ENCODE measurements at places on chromosomes 1 and 21. TPM values are rescaled to one million over a fixed set of nuclear protein-coding genes. Genes with fewer than 3 reads are reported as not detected.

- no peak for DNase-seq
Observed at GRCh38 chr21:29697555-29698193, 242.1 kb downstream of the GRIK1 start.

OR14K1 gene
- not detected for polyA plus RNA-seq

DNA sequence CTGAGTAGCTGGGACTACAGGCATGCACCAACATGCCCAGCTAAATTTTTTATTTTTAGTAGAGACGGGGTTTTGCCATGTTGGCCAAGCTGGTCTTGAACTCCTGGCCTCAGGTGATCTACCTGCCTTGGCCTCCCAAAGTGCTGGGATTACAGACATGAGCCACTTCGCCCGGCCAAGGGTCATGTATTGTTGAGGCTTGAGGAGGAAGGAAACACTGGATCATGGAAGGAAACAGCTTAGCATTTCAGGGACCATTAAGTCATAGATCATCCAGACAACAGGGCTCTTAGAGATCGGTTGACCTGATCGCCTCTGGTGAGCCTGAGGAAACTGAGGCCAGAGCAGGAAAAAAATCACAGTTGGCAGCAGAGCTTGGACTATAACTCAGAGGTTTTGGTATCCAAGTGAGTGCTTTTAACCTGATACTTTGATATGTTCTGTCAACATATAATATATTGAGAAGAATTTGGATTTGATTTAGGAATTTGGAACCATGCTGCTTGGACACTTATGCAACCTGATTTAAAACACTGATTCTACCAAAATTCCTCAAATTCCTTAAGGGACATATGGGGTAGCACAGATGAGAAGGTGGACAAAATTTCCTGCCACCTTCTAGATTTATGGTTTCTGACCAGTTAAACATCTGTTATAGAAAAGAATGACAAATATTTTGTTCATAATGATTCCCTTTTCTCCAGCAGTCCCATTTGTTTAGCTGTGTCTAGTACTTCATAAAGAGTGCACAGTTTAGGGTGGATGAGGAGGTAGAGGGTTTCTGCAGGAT, 13.1 kb upstream of the BMP8A start:
- DNase-seq, result no peak

DNA sequence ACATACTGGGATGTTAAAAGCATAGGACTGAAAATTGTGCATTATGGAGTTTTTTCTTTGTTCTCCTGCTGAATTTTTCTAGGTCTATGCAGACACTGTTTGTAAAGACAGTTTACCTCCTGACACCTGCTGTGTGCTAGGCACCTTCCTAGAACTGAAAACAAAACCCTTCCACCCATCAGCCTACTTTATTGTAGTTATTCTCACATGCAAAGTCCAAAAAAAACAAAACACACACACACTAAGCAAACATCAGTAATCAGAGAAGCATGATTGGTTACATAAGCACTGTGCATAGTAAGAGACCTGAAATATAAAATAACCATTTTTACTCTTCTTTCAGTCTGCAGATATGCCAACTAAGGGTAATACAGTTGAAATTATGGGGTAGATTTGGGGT, 195.1 kb downstream of the CRB1 start:
- DNase-seq, result no peak

RBP7 gene
- polyA plus RNA-seq, result 2.7 TPM

SYT2 gene
- polyA plus RNA-seq, result 3.3 TPM

DNA sequence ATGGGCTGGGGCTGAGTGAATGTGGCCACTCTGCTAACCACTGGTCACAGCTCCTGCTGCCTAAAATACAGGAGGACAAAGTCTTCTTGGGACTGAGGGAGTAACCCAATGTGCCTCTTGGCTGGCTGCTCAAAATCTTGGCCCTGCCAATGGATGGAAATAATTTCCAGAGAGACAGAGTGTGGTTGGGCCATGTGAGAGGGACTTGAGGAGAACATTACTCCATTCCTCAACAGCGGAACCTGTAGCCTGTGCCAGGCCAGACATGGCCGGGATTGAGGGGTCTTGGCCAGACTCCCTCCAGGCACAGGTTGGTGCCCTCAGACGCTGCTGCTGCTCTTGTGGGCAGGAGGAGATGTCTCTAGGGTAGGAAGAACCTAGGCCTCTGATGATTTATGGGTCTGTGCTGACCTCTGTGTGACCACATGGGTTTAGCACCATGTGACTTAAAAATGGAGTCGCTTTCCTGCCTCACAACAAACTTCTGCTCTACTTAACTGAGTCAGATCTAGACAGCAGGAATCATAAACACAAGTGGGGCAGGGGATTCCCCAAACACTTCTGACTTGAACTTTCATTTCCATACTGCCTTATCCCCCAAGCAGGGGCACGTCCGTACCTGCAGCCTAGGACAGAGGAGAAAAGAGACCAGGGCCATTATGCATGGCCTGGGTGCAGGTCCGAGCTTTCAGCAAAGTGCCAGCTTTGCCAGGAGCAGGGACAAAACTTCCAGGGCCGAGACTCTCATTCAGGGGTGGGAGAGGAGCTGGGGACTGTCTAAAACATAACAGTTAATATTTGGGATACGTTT, 79.2 kb downstream of the CD34 start:
- no peak for DNase-seq

TMEM200B gene
- 4.8 TPM for polyA plus RNA-seq

DNA sequence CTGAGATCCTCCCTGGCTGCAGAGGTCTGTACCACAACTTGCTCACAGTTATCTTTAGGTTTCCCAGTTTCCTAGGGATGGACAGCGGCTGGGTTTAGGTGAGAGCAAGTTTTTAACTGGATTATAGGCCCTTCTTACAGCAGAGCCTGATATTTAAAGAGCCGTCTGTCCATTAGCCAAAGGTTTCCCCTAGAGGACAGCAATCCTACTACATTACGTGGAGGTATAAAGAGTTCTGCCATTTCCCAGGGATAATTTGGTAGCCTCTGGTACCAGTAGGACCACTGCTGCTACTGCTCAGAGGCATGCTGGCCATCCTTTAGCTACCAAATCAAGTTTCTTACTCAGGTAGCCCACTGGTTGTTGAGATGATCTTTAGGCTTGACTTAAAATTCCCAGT, 21.9 kb upstream of the FCGR2A start:
- no peak for DNase-seq

GRCh38 chr21:44087426-44088400, 19.5 kb upstream of the PWP2 start:
- DNase-seq, result peak; percentile 33

LDLRAD1 gene
- polyA plus RNA-seq, result not detected

HORMAD1 gene
- polyA plus RNA-seq, result not detected

ARMH1 gene
- 0.85 TPM for polyA plus RNA-seq

DNA sequence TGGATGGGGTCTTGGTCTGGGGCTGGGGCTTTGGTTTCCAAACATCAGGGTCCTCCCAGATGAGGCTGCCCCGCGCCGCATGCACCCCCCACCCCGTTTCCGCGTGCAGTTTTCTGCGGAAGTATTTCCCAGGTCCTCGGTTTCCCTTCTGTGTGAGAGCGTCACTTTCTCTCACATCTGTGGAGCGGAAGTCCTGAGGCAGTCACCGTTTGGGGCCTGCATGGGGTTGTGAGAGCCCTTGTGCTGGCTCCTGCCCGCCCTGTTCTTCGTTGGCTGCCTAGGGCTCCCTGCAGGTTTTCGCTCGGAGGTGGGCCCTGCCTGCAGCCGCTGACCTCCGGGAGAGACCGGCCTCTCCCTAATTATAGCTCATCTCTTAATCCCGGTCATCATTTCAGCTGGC, 88.0 kb downstream of the GALNT2 start:
- no peak for DNase-seq

TSSK3 gene
- polyA plus RNA-seq, result 1.2 TPM

GRCh38 chr1:52602856-52603600, 857 bp downstream of the GPX7 start:
- DNase-seq, result no peak

- DNase-seq, result no peak
Observed at GRCh38 chr21:14559102-14559501, 13.0 kb upstream of the SAMSN1 start.

DENND2D gene
- polyA plus RNA-seq, result 1.6 TPM

- no peak for DNase-seq
Observed at GRCh38 chr1:110144366-110144765, 5.9 kb upstream of the SLC6A17 start.

RGS18 gene
- polyA plus RNA-seq, result not detected

- DNase-seq, result no peak
Observed at GRCh38 chr1:185433667-185434066, 116.6 kb upstream of the IVNS1ABP start.

DNA sequence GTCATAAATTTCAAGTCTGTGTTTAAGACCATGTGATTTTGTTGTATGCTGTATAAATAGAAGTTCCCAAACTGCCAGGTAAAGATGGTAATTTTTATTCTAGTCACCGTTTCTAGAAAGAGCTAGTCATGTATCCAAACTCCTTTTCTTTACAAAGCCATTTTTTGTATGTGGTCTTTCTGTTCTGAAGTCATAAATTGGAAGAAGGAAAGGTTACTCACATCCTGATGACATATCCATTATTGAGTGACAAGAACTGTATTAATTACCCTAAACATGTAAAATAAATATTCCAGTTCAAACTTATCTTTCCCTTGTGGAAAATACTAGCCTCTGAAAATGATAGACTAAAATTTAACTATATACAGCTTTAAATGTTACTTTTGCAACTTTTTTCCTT, 104.7 kb downstream of the POFUT2 start:
- no peak for DNase-seq

GRCh38 chr1:149879556-149879955, 19.8 kb upstream of the BOLA1 start:
- DNase-seq, result no peak

Data from H1 (cell line).